ENCODE measurements at places on chromosomes 3 and 15. TPM values are rescaled to one million over a fixed set of nuclear protein-coding genes. Genes with fewer than 3 reads are reported as not detected.

The FILIP1L gene
- polyA plus RNA-seq = 19.5 TPM

The NLGN1 gene
- 2.5 TPM for polyA plus RNA-seq

The NDN gene
- 96.9 TPM for polyA plus RNA-seq

The EHHADH gene
- polyA plus RNA-seq = 31.7 TPM

The ACTRT3 gene
- polyA plus RNA-seq = 4.5 TPM

The TM6SF1 gene
- 3.3 TPM for polyA plus RNA-seq

The LYZL4 gene
- polyA plus RNA-seq = not detected

The SLC49A4 gene
- polyA plus RNA-seq = 15.4 TPM

The HHATL gene
- polyA plus RNA-seq = 0.66 TPM

The VIPR1 gene
- polyA plus RNA-seq = 1.0 TPM

The SEC11A gene
- polyA plus RNA-seq = 301 TPM

The IL5RA gene
- 0.65 TPM for polyA plus RNA-seq

Measured in renal cortex interstitium (tissue), 15 donors.